ENCODE measurements at places on chromosomes 5 and 9.

GRCh38 chr5:151615431-151615830, 24.3 kb upstream of the FAT2 start:
- no peak for DNase-seq

- no peak for DNase-seq
Measured at GRCh38 chr5:139148986-139149385, 49.2 kb downstream of the SIL1 start.

DNA sequence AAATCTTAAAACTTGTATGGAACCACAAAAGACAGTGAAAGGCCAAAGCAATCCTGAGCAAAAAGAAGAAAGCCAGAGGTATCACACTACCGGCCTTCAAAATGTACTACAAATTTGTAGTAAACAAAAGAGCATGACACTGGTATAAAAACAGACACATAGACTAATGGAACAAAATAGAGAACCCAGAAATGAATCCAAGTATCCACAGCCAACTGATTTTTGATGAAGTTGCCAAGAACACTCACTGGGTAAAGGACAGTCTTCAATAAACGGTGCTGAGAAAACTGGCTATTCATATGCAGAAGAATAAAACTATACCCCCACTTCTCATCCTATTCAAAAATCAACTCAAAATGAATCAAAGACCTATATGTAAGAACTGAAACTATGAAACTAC, 390.1 kb downstream of the PRELID2 start:
- DNase-seq = no peak

DNA sequence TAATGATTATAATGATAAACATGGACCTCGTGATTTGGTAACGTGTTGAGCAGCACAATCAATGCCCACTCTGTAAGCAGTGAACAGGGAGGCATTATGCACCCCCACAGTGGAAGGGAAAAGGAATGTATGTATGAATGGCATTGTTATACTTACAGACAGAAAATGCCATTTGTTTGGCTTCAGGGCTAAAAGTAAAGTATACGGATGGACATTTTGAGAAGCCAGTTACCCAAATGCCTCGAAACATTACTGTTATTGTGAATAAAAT, 260.2 kb upstream of the PPP1R2B start:
- no peak for DNase-seq

GRCh38 chr9:93682155-93682968, 106.0 kb downstream of the PHF2 start:
- peak; percentile 34 for DNase-seq

GRCh38 chr9:115786321-115786720, 367.3 kb upstream of the PAPPA start:
- DNase-seq = no peak

GRCh38 chr5:39273314-39273954, 54.1 kb upstream of the FYB1 start:
- no peak for DNase-seq

DNA sequence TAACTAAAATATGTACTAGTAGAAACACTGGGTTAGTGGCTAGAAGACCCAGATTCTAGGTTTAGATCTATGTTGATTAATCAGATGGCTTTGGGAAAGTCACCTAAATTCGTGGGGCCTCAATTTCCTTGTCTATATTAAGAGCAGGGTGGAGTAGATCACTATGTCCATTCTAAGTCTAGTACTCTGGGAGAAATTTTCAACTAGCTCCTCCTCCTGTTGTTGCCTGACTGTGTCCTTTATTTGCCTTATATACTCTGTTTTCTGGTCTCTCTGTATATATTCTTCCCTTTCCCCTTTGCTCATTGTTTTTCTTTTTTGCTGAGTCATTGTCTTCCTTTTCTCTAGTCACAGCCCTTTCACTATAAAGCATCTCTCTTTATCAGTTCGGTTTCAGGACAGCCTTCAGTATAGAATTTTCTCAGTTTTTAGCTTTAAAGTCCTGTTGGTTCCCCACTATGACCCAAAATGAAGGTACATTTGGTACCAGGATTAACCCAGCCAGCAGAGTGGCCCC, 44.5 kb upstream of the CDH6 start:
- DNase-seq = no peak

DNA sequence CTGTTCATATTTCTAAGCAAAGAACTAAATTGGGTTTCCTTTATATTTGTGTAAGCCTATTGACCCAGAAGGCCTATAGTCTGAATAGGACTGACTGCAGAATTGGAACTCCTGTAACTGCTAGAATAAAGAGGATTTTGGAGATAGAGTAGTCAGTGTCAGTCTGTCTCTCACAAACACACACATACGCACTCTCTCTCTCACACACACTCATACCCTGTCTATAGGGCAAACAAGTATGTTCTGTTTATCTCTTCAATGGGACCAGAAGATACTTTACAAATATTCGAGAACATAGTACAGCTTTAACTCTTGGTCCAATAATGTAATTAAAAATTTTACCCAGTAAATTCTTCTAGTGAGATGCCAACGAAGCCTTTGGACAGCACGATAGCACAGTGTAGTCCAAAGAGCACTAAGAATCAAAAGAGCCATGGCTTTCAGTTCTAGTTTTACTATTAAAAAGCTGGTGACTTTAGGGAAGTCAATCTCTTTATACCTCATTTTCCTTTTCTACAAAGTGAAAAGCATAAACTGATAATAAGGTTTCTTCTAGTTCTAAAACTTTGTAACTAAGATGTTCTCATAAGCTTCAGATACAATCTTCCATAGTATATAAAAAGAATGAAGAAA, 19.3 kb downstream of the ABHD17B start:
- no peak for DNase-seq

GRCh38 chr5:145295236-145295835, 539.8 kb downstream of the PRELID2 start:
- no peak for DNase-seq

DNA sequence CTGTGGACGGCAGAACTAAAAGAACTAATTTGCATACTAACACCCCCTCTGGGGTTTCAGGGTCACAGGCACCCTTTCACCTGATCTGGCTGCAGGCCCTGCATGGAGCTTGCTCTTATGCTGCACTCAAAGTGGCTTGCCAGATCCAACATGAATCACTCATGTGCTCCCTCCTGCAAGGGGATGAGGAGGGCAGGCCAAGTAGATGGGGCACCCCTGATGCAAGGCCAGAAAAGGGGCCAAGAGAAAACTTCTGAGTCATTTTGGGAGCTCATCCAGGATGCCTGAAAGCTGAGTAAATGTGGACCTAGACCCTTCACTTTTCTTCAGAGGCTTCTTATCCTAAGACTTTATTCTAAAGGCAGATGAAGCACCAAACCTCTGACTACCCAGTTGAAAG, 558.5 kb upstream of the PTGER4 start:
- DNase-seq = no peak

GRCh38 chr5:128838623-128839022, 126.7 kb upstream of the SLC27A6 start:
- DNase-seq = no peak

GRCh38 chr5:32156635-32157034, 17.5 kb downstream of the GOLPH3 start:
- DNase-seq = no peak

DNA sequence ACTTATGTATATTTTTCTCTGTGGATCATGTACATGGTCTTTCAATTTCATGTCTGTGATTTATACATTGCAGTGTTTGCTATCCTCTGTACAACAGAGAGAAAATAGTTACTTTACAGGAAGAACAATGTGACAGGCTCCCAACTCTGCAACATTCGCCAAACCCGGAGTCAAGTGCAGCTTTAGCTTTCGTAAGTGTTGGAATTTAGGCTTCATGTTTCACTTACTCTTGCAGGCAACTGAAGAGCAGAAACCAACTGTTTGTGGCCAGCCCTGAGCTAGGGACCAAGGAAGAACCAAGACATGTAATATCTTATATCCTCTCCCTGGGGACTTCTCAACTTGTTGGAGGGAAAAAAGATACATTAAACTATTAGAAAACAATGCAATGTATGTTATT, 147.9 kb downstream of the C5orf15 start:
- DNase-seq = no peak

DNA sequence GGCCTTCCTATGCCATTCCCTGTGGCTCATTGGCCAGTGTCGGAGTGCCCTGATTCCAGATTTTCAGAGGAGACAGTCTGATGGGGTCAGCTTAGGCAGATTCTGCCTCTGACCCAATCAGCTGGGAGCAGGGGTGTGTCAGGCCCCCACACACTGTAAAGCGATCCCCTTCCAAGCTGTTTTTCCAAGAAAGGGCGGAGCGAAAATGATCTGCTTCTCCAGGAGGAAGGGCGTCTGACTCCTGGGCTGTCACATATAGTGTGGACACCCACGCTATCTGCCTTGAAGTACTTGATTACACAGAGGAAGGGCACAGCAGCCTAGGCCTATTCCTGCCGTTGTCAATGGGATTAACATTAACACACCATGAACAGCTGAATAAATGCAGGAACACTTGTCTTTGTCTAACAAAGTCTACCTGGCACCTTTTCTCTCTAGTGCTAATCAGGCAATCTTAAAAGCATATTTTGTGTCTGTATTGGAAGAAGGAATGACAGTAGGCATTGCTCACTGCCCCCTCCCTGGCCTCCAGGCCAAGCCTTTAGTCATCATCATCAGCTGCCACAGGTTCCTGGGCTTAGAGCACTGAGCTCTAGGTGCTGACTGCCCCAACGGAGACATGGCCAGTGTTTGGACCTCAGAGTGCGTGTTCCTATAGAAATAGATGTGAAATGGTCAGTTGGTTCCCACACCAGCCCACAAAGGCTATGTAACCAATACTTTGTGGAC, 218.7 kb downstream of the MELK start:
- no peak for DNase-seq

DNA sequence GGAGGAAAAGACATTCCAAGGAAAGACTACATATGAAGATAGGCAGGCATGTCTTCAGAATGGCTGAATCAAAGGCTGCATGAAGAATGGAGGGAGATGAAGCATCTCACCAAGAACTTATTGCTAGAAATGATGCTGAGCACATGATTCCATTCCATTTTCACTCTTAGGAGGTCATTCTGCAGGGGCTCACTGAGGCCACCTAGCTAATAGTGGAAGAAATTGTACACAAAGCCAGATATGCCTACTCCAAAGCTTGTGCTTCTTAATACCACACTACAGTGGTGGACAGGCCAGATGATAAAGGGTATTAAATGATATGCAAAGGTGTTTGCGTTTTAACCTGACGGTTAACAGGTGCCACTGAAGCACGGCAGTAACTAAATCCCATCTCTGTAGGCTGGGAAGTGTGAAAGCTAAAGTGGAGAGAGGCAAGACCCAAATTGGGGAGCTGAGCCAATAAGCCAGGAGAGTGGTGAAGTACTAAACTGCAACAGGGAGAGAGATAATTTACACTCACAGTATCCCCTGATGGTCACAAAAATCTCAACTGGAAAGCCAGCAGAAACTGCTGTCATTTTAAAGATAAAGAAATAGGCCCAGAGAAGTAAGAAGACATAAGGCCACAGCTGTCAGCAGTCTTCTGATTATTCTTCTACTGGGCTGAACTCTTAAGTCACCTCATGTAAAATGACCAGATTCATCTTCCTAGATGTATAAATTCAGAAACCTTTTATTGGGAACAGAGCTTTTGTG, 14.6 kb downstream of the NDUFA8 start:
- no peak for DNase-seq

- no peak for DNase-seq
Measured at GRCh38 chr5:43658509-43658908, 55.5 kb downstream of the NNT start.

DNA sequence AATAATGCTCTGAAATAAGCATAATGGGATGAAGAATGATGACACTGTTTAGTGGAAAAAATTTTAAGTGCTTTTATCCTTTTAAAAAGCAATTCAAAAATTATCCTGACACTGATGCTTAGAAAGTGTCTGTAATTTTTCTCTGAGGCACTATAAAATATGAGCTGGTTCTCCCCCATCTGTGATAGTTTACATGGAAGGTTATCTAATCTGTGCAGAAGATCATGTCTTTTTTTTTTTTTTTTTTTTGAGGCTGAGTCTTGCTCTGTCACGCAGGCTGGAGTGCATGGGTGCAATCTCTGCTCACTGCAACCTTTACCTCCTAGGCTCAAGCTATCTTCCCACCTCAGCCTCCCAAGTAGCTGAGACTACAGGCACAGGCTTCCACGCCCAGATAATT, 15.2 kb upstream of the TAF11L2 start:
- DNase-seq = no peak

DNA sequence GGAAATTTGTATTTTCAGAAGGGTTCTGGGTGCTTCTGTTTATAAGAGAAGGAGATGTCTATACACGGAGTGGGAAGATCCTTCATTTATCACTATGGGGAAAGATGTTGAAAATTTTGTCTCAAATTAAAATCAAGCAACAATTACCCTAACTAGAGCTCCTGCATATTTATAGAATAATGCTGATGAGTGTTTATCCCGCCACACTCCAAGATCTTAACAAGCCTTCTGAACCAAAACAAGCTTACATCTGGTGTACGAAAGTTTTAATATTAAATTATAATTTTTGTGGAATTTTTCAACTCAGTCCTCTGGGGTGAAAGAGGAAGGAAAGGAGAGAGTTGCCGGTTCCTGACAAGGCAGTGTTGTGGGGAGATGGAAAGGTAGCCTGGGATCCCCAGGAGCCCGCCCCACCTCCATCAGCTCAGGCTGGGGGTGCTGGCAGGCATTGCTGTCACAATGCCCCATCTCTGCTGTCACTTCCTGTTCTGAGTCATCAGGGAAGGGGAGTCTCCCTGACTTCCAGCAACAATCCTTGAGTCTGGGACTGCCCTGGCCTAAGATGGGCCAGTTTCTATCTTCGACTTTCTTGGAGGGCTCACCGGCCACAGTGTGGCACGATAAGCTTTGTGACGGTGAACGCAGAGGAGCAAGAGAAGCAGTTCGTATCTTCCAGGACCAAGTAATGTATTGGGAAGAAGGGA, 64.5 kb downstream of the ERAP1 start:
- DNase-seq = no peak

DNA sequence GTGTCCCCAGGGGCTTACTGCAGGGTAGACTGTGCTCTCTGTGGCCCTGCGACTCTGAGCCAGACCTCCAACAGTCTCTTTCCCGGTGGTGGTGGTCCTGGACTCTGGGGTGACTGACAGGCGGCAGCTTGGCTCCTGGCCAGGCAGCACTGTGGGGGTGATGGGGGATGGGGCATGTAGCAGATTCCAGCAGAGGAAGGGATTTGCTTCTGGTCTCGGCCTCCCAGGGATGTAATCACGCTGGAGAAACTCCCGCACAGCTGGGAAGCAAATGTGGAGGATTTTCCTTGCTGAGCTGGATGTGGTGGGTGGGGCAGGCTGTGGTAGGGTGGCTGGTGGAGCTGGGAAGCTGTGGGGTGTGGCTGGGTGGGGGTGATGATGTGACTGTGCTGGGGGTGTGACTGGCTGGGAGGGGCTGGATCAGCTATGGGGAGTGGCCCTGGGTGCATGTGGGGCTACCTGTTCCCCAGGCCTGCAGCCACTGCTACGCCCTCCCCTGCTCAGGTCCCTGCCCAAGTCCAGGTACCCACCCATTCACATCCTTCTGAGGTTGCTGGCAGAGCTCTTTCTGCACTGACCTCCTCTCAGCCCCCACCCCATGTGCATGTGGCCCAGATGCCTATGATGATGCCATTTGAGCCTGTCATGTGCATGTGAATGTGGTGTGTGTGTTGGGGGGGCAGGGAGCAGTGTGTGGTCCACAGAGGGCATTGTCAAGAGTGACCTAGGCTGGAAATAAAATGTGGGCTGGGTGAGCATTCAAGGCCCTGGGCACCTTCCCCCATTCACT, 3.8 kb downstream of the NDST1 start:
- no peak for DNase-seq

Measured in activated effector memory CD4-positive, alpha-beta T cell treated with Interleukin-2 at 50 U/mL for 16 hours (primary cell).